Naive thymus-derived CD8-positive, alpha-beta T cell (primary cell): ENCODE measurements at places on chromosomes 7 and 10.
A peak's percentile ranks its signal among the peaks of the same experiment; 100 is the strongest.

DNA sequence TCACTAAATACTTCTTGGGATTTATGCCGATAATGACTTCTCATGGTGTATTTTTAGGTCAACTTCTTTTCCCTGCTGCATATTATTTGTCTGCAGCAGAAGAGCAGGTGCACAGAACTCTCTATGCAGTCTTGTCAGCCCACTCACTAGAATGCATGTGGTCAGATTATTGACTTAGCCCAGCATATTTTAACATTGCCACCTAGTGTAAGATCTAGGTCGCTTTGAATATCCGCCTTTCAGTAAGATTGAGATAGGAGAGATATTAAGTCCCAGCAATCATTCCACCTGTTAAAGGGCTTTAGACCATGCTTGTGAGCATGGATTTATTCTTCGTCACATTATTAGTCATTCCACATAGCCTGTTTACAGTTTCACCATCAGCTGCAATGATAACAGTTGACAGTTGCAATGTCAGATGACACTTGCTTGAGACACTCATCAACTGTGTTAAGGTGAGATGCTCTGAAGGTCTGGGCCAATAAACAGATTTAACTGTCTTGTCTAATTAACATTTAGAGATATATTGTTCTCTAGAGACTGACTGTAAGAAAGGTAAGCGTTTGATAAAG lies 491.7 kb downstream of the ARL4A start:
- DNase-seq, result no peak
- H3K36me3 ChIP-seq, result no peaks in the 10 kb centered on the region
- H3K27me3 ChIP-seq, result peaks cover 16% of the 10 kb centered on the region
- H3K4me1 ChIP-seq, result no peaks in the 10 kb centered on the region
- no peak overlapping the region for H3K4me3 ChIP-seq

- no peaks in the 10 kb centered on the region for H3K36me3 ChIP-seq
- peaks cover 26% of the 10 kb centered on the region for H3K4me1 ChIP-seq
- peaks cover 27% of the 10 kb centered on the region for H3K27me3 ChIP-seq
- H3K27ac ChIP-seq, result no peak overlapping the region
- H3K4me3 ChIP-seq, result no peak overlapping the region
- DNase-seq, result no peak
Measured at GRCh38 chr10:103849880-103850571, 5.3 kb downstream of the SH3PXD2A start.

- no peak for DNase-seq
- no peak overlapping the region for H3K27ac ChIP-seq
- no peak overlapping the region for H3K4me3 ChIP-seq
- no peaks in the 10 kb centered on the region for H3K4me1 ChIP-seq
- H3K27me3 ChIP-seq, result peaks cover 3% of the 10 kb centered on the region
Measured at GRCh38 chr10:75679536-75679935, 248.1 kb downstream of the LRMDA start.

DNA sequence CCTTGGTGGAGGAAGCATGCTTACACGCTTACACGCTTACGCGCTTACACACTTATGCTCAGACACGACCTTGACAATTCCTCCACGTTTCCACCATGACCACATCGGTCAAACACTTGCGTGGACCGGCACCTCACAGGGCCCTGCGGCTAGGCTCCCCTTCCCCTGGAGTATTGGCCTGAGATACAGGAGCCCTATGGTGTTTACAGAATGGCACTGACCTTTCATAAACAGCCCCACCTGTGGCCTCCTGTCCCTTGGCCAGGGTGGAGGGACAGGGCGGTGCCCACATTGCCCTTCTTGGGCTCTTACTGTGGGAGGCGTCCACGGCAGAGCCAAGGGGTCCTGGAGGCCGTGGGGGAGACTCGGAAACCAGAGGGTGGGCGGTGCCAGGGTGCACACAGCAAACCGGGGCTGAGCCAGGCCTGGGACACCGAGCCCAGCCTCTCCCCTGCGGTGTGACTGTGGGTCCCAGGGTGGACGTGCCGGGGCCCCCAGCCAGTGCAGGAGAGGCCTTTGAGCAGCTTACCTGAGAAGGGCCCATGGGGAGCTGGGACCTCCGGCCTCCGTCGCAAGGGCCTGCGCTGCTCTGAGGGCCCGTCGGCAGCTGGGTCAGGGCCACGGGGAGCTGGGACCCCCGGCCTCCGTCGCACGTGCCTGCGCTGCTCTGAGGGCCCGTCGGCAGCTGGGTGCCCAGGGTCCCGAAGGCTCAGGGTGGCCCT lies 44.2 kb upstream of the FOXL3 start:
- H3K36me3 ChIP-seq, result no peaks in the 10 kb centered on the region
- no peaks in the 10 kb centered on the region for H3K4me1 ChIP-seq
- H3K4me3 ChIP-seq, result no peak overlapping the region

- no peaks in the 10 kb centered on the region for H3K36me3 ChIP-seq
- H3K27ac ChIP-seq, result peak overlapping the region; percentile 13
- no peaks in the 10 kb centered on the region for H3K27me3 ChIP-seq
- DNase-seq, result no peak
- peaks cover 40% of the 10 kb centered on the region for H3K4me1 ChIP-seq
Measured at GRCh38 chr10:122514045-122514840, 46.3 kb upstream of the DMBT1 start.
